Posterior cingulate gyrus (tissue), 11 donors: ENCODE measurements at places on chromosomes 3 and 15.

GRCh38 chr3:83426300-83426699 lies 1532.5 kb upstream of the CADM2 start:
- no peak for DNase-seq

DNA sequence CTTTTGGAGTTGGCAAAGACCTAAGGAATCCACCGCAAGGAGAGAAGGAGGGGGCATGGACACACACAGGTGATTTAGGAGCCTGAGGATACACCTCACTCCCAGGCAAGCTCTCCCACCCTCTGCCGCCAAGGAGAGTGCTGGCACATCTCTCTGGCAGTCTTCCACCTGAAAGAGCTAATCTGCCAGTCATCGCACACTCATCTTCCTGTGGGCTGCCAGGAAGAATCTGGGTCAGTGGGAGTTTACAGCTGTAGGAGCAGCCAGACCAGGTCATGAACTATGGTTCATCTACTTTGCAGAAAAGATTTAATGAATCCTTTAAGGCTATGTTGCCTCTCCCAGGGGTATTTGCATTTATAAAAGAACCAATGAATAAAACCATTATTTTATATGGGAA lies 170.6 kb upstream of the TSC22D2 start:
- no peak for DNase-seq

- DNase-seq = no peak
Observed at GRCh38 chr3:42698216-42698910, 4.2 kb downstream of the HHATL start.

DNA sequence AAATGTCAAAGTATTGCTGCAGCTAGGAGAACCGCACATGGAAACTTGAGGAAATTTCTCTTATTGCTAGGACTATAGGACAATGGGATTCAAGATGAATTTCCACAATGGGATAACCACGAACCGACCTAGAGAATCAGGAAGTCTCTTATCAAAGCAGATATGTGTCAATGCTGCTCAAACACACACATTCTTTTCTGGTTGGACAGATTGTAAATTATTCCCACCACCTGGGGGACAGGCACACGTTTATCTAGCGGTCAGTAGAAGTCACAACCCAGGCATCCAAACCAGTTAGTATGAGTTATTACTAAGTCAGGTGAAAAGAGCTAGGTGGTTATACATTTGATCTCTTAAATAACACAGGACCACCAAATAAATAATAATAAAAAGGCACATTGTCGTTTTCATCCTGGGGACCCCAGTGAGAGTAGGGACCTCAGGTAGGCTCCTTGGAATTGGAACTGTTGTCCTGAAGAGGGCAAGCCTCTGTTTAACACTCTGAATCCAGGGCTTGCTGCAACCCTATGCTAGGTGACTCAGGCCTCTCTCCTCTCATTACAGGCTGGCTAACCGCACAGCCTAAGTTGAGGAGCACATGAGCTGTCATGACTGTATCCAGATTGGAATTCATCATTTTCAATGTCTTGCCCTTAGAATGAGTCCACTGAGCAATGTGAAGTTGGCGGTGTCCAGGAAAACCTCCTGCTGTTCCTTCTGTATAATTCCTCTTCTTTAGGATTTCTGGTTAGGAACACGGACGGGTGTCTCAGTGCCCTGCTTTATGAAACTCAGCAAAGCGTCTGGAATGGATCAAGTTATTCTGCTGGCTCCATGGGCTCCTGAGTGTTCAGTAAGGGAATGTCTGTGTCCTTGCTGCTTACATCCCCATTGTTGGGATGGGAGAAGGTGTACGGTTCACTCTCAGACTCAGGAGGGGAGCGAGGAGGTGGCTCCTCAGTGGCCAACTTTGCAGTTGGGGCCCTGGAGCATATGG lies 59.0 kb downstream of the CLEC3B start:
- DNase-seq = no peak

DNA sequence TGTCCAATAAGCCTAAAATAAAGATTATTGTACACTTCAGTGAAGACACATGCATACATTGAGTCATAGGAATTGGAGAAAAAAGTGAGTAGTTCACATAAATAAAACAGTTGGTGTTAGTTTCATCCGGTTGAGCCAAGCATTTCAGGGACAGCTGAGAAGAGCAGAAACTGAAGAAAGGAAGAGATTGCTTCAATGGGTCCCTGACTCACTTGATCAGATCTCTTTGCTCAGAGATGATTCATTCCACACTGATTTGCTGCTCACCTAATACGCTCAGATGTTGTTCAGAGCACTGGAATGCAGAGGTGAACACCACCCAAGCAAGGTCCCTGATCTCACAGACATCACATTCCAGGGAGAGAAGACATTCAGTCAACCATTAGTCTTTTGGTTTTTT lies 93.7 kb downstream of the RAD18 start:
- DNase-seq = no peak
